EH (cell line): ENCODE measurements at places on chromosomes 6 and 20.
A peak's percentile ranks its signal among the peaks of the same experiment; 100 is the strongest.

GRCh38 chr6:51855310-51856082 is 231.9 kb downstream of the PKHD1 start:
- DNase-seq: peak; percentile 28

- DNase-seq: no peak
Observed at GRCh38 chr6:165937564-165938358, 229.9 kb downstream of the TBXT start.

DNA sequence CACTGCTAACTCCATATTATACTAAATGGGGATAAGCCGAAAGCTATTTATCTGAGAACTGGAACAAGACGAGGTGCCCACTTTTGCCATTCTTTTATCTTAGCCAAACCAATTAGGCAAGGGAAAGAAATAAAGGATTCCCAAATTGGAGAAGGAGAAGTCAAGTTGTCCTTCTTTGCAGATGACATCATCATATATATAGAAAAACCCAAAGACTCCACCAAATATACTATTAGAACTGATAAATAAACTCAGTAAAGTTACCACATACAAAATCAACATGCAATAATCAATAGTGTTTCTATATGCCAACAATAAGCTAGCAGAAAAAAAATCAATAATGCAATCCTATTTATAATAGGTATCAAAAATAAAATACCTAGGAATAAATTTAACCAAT is 570.3 kb upstream of the EPHA7 start:
- no peak for DNase-seq

DNA sequence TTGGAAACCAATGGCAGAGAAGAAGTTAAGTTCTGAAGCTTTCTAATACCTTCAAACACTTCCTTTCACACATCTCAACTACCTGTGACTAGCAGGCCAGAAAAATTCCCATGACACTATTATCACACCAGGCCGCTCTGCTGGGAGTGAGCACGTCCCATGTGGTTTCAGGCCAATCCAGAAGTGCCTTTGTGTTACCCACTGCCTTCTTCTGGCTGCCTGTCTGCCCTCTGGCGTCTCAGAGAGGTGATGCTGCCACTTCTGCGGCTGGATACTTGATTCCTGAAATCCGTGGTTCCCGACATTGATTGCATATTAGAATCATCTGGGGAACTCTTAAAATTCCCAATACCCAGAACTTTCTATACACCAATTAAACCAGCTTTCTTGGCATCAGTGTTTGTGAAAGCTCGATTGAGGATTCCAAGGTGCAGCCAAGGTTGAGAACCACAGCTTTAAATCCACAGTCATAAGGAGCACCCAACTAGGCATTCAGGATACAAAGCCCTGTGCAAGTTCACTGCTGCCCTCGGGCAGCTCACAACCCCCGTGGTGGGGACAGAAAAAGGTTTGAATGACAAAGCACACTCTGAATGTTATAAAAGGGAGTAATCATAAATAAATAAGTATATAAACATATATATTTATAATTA is 65.6 kb downstream of the STMND1 start:
- peak; percentile 61 for DNase-seq

DNA sequence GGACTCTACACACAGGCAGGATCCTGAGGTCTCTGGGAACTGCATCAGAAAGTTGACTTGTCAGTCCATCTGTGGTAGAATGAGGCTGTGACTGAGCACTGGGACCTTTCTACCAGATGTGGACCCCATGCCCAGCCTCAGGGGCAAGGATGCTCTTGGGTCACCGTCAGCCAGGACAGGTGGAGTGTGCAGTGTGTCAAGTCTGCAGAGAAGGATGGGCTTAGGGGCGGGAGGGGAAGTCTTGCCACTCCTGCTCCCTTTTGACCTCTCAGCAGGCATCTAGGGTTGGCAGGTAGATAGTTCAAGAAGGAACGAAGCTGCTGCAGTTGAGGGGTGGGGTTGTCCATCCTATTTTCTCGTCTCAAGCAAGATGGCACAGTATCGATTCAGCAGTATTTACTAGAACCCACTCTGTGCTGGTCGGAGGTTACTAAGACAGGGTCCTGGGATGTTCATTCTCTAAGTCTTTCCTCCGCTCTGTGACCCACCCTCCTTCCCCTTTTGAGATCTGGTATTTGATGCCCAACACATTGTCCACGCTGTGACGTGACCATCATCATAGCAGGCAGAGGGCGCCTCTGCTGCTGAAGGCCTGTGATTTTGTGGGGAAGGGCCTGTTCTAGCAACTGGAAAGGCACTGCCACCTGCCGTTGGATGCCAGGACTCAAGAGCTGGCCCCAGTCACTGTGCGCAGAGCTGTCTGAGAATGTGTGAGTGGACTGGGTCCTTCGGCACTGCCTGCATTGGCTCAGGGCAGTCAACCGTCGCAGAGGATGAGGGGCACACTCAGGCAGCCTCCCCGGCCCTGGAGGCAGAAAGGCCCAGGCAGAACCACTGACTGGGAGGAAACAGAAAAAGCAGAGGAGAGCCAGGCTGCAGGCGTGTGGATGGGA is 23.2 kb downstream of the RBCK1 start:
- peak; percentile 67 for DNase-seq

DNA sequence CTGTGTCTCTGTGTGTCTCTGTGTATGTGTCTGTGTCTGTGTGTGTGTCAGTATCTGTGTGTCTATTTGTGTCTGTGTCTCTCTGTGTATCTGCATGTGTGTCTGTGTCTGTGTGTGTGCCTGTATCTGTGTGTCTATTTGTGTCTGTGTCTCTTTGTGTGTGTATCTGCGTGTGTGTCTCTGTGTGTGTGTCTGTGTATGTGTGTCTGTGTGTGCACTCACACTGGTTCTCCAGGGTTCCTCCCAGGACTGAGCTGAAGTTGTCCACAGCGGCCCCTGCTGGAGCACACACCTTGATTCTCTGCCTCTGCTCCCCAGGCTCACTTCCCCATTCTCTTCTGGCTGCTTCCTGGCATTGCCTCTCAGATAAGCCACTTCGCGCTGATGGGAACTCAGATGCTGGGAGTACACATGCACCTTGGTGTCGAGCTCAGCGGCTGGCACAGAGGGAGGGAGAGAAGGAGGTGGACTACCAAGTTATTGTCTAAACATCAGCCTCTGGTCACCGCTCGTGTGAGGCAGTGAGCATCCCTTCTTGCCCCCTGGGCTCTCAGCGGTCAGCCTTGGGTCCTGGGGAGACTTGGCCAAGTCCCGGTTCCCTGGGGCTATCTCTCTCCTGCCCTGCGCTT is 104.9 kb upstream of the NXT1 start:
- DNase-seq: peak; percentile 27

- no peak for DNase-seq
Observed at GRCh38 chr6:2819978-2820377, 21.7 kb downstream of the SERPINB1 start.

- DNase-seq: no peak
Observed at GRCh38 chr20:1757072-1757471, 99.5 kb upstream of the SIRPG start.

DNA sequence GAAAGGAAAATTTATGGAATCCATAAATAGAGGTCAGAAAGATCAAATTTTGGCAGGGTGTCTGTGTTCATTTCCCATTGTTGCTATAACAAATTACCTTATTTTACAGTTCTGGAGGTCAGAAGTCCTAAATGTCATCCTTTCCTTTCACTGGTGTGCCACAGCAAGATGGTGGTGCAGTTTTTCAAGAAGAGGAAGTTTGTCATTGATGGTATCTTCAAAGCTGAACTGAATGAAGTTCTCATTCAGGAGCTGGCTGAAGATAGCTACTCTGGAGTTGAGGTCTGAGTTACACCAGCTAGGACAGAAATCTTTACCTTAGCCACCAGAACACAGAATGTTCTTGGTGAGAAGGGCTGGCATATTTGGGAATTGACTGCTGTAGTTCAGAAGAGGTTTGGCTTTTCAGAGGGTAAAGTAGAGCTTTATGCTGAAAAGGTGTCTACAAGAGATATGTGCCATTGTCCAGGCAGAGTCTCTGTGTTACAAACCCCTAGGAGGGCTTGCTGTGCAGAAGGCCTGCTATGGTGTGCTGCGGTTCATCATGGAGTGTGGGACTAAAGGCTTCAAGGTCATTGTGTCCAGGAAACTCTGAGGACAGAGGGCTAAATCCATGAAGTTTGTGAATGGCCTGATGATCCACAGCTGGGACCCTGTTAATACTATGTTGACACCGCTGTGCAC is 7.2 kb upstream of the CCNC start:
- DNase-seq: no peak

GRCh38 chr6:34115403-34115795 is 30.5 kb downstream of the GRM4 start:
- DNase-seq: peak; percentile 39

DNA sequence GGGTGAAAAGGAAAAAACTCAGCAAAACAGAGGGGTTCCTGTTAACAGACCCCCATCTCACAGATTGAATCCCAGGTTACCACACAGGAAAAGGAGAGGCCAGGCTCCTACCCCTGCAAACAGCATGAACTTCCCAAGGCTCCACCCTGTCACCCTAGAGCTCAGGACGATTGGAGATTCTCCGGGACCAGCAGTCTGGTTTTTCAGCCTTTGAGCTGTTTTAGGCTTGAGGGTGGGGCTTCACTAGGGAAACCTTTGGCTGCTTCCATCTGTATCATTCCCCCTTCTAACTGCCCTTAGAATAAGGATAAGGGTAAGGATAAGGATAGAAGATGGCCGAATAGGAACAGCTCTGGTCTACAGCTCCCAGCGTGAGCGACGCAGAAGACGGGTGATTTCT is 16.0 kb downstream of the C6orf58 start:
- no peak for DNase-seq
